ENCODE measurements at places on chromosomes 5 and 9.

DNA sequence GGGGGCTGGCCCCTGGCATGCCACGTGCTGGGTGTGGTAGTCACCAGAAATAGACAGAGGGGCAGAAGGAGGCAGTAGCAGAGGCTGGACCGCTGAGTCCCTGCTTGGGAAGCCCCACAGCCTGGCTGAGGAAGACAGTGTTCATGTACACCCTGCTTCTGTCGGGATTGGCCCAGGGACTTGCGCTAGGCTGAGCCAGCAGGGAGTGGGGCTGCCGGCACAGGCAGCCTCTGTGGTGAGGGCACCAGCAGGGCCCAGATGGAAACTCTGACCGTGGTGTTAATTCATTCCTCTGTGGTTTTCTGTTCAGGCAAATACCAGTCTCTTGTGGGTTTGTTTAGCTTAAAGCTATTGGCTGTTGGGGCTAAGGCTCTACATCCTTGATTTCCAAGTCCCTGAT is 108.6 kb upstream of the RAD23B start:
- DNase-seq: no peak

- DNase-seq: no peak
Measured at GRCh38 chr5:6837519-6838110, 124.4 kb downstream of the TENT4A start.

DNA sequence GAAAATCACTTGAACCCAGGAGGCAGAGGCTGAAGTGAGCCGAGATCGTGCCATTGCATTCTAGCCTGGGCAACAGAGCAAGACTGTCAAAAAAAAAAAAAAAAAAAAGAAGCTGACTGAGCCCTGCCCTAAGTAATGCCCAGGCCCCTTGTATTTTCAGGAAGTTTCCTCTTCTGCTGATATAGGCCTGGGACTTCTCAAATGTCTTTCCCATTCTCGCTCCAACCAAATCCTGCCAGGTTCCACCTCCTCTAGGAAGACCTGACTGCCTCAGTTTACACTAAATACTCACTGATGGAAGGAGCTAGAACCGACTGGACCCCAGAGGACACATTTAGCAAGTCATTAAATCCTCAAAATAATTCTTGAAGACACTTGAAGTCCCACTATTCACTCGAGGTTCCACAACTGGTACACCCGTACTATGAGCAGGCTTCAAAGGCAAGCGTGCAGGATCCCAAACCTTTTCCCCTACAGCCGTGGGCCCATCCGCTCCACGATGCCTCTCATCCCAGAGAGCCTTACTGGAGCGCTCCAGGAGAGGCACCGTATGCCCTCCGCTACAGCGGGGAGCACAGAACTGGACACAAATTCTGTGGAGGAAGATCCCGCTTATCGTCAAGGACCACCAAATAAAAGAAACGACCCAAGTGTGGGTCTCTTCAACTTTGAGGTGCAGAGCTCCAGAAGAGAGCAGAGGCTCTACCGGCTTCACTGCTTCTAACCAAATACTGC is 676 bp downstream of the NOL6 start:
- no peak for DNase-seq

DNA sequence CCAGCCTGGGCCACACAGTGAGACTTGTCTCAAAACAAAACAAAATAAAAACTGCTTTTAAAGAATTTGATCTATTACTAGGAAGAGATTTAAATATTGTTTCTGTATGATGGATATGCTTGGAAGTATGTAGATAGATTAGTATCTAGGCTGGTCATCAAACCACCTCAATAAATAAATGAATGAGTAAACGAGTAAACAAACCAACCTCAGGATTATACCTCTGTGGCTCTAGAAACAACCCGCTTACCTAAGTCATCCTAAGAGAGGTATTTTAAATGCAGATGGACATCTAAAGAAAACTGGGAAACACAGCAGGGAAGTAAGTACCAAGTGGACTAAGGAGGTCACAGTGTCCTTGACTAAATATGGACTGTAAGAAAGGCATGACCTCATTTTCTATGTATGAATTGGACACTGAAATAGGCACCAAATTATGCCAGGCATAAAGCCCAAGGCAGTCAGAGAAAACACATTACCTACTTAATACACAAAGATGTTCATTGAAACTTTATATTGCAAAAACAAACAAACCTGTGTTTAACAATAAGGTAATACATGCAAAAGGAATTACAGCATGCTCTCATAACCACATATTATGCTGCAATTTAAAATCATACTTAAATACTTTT is 7.3 kb downstream of the ANKH start:
- no peak for DNase-seq

GRCh38 chr5:110638970-110639902 is 87.2 kb downstream of the TMEM232 start:
- no peak for DNase-seq

DNA sequence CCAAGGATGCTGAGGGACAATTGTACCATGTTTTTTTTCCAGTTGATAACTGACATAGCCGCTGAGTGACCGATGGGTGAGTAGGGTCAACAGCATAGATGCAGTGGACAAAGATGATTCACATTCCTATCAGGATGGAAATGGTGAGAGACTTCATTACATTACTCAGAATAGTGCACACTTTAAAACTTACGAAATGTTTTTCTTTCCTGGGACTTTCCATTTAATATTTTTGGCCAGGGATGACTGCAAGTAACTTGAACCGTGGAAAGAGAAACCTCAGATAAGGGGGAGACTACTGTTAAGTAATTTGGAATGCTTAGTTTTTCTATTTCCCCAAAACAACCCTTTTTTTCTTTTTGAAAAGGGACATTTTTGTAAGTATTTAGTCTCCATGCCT is 3.0 kb upstream of the TUSC1 start:
- no peak for DNase-seq

DNA sequence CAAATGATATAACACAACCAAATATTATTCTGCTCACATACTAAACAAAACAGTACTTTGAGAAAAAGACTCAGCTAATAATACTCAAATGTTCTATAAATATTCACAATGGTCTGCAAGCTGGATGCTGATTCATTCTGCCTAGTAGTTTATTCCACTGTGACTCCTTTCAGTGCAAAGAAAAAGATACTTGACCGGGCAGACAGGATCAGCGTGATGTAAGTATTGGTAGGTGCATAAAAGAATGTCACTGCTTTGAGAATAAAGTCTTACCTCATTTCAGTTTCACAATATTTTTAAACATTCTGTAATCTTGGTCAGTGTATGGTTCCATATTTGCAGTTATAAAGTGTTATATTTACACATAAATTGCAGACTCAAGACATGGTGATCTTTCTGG is 223.0 kb upstream of the NUDT12 start:
- DNase-seq: no peak

- DNase-seq: no peak
Measured at GRCh38 chr5:83496626-83497025, 25.1 kb downstream of the VCAN start.

GRCh38 chr5:143228597-143229293 is 174.7 kb downstream of the NR3C1 start:
- no peak for DNase-seq

DNA sequence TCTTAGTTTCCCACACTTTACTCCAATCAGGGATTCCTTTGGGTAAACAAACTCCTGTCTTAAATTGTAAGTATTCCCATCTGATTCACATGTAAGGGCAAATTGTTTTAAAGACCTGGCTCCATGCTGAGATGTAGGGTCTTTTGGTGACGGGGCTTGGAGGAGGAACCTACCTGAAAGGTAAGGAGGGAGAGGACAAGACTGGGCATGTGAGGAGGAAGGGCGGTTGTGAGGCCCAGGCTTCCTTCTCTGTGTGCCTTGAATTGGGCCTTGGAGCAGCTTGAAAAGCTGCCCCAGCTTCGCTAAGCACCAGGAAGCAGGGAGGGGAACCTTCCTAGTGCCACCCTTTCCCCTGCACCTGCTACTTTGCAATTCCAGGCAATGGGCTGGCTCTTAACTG is 86.8 kb downstream of the C9orf152 start:
- DNase-seq: no peak

DNA sequence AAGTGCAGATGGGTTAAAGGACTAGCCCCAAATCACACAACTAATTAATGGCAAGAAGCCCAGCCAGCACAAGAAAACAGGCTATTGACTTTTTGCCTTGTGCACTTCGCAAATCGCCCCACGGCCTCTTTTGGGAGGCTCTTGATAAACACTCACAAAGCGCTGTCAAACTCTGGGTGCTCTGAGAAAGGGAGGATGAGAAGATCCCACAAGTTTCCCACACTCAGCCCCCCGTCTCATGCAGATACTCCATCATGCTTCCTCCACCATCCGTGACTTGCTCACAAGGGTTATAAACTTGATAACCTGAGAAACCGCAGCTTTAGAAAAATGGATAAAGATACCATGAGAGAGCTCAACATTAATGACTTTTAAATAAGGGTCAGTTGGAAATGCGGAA is 219.7 kb downstream of the EBF1 start:
- no peak for DNase-seq

DNA sequence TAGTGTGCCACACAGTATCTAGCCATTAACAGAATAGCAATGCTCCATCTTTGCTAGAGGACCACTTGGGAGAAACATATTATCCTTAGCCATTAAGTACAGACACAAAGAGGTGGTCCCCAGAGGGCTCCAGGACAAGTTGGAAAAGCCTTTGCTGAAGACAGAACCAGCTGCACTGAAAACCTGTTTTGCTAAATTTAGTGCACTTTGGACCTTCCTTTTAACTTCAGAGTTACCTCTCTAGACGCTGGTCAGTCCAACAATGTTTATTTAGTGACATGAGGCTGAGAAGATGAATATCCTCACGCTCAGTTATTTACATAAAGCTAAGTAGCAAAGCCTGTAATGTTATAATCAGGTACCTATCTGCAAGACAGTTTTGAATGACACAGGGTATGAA is 265.0 kb upstream of the ZNF608 start:
- no peak for DNase-seq

DNA sequence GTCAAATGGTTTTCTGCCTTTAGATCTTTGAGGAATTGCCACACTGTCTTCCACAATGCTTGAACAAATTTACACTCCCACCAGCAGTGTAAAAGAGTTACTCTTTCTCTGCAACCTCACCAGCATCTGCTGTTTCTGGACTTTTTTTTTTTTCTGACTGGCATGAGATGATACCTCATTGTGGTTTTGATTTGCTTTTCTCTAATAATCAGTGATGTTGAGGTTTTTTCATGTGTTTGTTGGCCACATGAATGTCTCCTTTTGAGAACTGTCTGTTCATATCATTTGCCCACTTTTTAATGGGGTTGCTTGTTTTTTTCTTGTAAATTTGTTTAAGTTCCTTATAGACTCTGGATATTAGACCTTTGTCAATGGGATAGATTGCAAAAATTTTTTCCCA is 129.2 kb upstream of the PTGER4 start:
- no peak for DNase-seq

GRCh38 chr5:40842351-40842750 is 1.2 kb downstream of the CARD6 start:
- DNase-seq: no peak

GRCh38 chr5:84255315-84255714 is 129.4 kb downstream of the EDIL3 start:
- no peak for DNase-seq

- DNase-seq: no peak
Measured at GRCh38 chr9:15717290-15717967, 164.6 kb downstream of the CCDC171 start.

- no peak for DNase-seq
Measured at GRCh38 chr5:56402266-56403220, 169.4 kb upstream of the ANKRD55 start.

DNA sequence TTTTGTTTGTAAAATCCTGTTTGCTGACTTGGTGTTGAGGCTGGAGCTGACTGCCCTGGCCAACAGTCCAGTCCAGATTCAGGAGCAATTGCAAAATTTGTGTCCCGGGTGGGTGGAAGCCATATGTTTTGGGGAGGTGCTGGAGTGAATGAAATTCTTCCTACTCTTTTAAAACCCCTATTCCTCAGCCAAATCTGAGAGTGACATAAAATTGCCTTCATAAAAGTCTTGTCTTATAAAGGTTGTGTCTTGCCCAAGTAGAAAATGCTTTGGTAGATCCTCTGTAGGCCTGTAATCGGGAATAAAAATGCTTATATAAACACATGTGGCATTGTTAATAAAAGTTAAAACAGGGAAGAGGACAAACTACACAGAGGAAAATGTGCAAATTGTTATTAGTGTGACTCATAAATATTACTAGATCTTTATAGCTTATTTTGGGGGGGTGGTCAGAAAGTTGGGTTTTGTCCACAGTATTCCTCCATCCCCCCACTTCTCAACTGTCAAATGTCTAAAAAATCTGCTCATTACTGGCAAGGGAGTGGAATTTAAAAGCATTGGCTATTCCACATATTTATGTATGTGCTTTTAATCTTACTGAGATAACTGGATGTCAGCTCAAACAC is 45.6 kb downstream of the NNT start:
- no peak for DNase-seq

DNA sequence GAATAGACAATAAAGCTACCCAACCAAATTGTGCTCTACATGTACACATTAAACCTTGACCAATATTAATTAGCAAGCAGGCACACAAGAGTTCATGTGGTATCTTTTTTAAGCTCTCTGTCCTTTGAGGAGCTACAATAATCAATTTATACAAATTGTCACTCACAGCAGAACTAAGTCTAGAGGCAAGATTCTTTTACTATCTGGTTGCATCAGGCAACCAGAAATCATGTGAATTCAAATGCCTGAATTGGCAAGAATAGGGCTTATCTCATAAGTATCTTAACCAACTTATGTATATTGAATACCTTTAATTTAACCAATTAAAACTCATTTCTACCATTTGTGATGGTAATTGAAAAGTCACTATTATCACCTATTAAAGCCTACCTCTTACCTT is 145.5 kb upstream of the HAPLN1 start:
- no peak for DNase-seq

DNA sequence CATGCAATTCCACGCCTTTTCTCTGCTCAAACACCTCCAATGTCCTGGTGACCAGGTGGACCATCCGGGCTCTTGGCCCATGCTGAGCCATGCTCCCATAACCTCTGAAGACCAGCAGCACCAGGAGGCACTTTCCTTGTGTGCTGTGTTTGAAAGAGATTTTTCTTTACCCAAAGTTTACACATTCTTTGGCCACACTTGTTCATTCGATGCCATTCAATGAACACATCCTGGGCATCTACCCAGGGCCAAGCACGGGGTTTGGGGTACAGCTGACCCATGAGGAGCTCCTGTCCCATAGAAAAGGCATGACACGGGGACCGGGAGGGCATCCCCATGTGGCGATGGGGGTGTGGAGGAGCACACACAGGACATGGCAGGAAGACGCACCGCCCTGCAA is 77.1 kb upstream of the IRX1 start:
- DNase-seq: no peak

DNA sequence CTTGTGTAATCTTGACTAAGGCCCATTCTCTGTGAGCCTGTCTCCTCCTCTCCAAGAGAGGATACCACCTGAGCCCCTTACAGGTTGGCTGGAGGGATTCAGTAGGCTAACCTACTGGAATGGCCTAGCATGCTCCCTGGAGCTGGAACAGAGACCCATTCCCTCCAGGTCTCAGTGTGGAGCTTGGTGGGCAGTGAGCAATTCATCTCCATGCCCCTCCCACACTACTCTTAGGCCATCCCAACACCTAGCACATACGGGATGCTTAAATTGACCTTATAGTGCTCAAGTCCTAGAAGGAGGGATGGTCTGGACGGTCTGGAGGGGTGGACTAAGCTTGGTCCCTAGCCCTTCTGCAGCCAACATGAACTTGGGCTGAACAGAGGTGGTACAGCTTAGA is 75.6 kb downstream of the CRB2 start:
- DNase-seq: no peak

- no peak for DNase-seq
Measured at GRCh38 chr9:81371824-81372223, 317.5 kb downstream of the TLE1 start.

GRCh38 chr5:158463938-158464337 is 605.0 kb upstream of the CLINT1 start:
- no peak for DNase-seq
